ENCODE measurements at places on chromosomes 3 and 15. TPM values are rescaled to one million over a fixed set of nuclear protein-coding genes. Genes with fewer than 3 reads are reported as not detected.

- DNase-seq: peak; percentile 33
Observed at GRCh38 chr15:89442671-89443307, 53.6 kb downstream of the RHCG start.

GRCh38 chr15:25415217-25415616 lies 23.6 kb downstream of the UBE3A start:
- DNase-seq: no peak

- DNase-seq: peak; percentile 47
Observed at GRCh38 chr3:57221883-57222282, 5.6 kb upstream of the APPL1 start.

GRCh38 chr15:91282486-91282885 lies 182.4 kb downstream of the SV2B start:
- DNase-seq: no peak

DNA sequence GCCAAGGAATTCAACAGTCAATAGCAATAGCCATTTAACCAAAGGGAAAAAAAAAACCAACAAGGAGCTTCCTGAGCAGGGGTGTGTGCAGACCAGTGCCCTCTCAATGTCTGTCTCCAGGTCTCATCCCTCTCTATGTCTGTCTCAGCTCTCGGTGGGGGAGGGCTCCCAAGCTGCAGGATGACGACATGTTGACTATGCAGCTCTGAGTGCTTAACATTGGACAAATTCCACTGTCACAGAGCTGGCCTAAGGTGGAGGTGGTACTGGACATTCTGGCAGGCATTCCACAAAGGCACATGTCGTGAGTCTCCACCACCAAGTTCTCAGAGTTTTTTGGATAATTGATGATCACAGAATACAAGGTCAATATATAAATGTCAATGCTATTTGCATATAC lies 2.0 kb upstream of the CAPN7 start:
- peak; percentile 18 for DNase-seq

DNA sequence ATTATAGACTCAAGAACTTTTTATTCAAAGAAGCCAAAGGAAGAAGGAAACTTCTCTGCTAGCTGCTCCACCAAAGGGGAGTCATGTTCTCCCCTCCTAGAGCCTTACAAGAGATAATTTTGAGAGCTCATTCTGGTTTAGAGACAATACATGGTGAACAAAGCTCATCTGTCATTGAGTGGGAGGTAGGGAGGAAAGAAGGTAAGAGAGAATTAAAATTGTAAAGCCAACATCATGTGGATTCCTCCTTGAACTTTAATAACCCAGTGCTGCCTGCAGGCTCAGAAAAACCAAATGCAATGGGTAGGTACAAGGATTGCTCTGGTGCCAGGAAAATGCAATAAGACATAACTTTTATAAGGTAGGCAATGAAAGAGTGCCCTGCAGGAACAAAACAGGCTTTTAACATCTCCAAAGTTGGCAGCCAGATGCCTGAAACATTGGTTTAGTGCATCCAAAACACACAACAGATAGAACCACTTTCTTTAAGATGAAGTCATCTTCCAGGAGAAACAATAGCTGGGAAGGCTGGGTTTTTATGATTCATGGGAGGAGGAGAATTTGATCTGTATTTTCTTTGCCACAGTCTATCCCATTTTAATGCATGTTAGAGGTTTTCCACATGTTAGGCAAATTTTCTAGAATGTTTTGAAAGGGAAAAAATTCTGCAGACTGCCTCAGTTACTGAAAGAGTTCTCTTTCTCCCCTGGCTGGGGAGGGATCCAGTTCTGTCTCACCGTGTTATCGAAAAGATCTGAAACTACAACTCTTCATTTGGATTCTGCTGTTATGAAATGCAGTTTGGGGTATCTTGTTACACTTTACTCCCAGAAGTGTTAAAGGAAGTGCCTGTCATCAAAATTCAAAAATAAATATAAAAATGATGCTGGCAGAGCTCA lies 11.3 kb upstream of the ARHGEF3 start:
- peak; percentile 72 for DNase-seq

- no peak for DNase-seq
Observed at GRCh38 chr3:110925798-110926197, 145.8 kb upstream of the NECTIN3 start.

- no peak for DNase-seq
Observed at GRCh38 chr15:48478581-48478980, 147.4 kb downstream of the DUT start.

GRCh38 chr3:102123590-102124190 lies 274.4 kb downstream of the NFKBIZ start:
- peak; percentile 88 for DNase-seq

GRCh38 chr15:92900731-92901071 lies 577 bp downstream of the CHD2 start:
- DNase-seq: peak; percentile 27

DNA sequence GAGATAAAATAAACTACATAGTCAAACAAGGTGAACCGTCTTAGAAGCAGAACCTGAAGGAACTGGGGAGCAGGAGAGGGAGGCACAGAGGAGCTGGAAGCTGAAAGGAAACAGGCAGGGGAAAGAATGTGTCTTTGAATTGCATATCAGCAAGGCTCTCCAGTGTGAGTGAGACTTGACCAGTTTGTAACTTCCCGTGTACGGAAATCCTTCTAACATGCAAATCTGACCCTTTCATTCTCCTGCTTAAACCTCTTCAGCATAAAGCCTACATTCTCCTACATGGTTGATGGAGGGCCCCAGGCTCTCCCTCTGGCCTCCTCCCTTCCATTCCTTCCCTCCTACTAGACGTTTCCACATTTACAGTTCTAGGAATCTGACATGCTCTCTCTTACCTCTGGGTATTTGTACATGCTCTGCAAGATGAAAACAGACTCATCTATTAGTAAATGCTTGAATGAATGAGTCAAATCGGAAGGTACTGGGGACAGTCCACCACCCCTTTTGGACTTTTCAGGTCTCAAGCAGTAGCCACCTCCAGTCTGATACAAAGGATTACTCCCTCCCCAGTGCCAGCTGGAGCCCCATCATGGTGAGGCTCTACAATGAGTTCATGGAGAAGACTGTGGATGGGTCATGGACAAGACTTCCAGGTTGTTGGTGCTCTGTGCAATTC lies 6.1 kb upstream of the SLC25A38 start:
- no peak for DNase-seq

- DNase-seq: no peak
Observed at GRCh38 chr3:57919987-57920386, 88.2 kb upstream of the FLNB start.

- peak; percentile 51 for DNase-seq
Observed at GRCh38 chr3:55091381-55092225, 163.7 kb upstream of the LRTM1 start.

DNA sequence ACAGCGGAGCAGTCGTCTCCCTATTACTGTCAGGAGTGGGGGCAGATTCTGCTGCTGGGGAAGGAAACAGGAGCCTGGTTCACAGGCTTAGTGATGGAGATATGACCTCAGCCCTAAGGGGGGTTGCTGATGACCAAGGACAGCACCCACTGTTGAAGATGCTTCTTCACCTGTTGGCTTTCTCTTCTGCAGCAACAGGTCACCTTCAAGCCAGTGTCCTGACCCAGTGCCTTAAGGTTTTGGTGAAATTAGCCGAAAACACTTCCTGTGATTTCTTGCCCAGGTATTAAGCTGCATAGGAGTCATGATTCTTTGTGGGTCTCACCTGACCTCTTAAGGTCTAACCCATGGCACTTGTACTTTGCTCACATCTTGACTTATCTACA lies 14.0 kb downstream of the ATRIP start:
- DNase-seq: no peak

DNA sequence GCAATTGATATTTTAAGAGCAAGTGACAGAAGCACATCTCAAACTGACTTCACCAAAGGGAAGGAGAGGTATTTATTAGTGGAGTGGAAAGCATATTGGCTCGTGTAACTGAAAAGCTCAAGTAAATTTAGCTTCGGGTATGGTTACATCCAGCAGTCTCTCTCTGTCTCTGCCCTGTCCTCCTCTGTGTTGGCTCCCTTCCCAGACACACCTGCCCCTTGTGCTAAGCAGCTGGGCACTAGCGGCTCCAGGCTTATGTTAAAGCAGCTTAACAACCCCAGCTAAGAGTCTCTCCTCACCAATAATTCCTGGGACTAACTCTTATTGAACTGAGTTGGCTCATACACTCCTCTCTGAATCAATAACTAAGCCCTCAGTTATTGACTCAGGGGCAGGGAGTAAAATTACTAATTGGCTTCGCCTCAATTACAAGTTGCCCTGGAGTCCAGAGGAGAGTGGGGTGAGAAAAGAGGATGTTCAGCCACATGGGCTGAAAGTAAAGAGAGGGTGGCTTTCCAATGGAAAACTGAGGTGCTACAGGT lies 12.8 kb upstream of the SH3BP5 start:
- DNase-seq: no peak

GRCh38 chr3:52498137-52499054 lies 3.3 kb downstream of the STAB1 start:
- DNase-seq: no peak

DNA sequence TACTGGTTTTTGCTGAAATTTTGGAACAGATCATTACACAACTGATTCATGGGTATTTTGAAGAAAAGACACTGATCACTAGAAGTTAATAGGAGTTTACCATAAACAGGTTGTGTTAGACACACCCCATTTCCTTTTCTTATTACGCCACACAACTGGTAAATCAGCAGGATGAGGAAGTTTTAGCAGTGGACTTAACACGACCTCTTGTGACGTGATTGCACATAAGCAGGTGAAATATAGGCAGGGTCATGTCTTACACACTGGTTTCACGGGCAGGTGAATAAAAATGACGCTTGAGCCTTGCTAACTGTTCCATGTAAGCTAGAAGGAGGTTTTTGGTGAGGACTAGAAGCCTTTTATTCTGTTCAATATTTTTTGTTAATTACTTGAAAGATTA lies 27.1 kb upstream of the TPRG1 start:
- DNase-seq: peak; percentile 69

FLNB gene
- 822 TPM for total RNA-seq

CCDC39 gene
- total RNA-seq: not detected

BNC1 gene
- total RNA-seq: 74.2 TPM

FAM162A gene
- 37.0 TPM for total RNA-seq

IMPG2 gene
- 0.13 TPM for total RNA-seq

CFAP91 gene
- not detected for total RNA-seq

MYH15 gene
- total RNA-seq: under 0.01 TPM

PARP9 gene
- 8.1 TPM for total RNA-seq

SPATA12 gene
- not detected for total RNA-seq

RLBP1 gene
- total RNA-seq: not detected

SLC28A1 gene
- total RNA-seq: not detected

Measured in bronchial epithelial cell (primary cell).